Sigmoid colon (tissue), 7 donors: ENCODE measurements at places on chromosomes 6 and 20. TPM values are rescaled to one million over a fixed set of nuclear protein-coding genes. Genes with fewer than 3 reads are reported as not detected.

MICA gene
- 27.1 TPM for total RNA-seq

CYP21A2 gene
- 2.9 TPM for total RNA-seq

DNA sequence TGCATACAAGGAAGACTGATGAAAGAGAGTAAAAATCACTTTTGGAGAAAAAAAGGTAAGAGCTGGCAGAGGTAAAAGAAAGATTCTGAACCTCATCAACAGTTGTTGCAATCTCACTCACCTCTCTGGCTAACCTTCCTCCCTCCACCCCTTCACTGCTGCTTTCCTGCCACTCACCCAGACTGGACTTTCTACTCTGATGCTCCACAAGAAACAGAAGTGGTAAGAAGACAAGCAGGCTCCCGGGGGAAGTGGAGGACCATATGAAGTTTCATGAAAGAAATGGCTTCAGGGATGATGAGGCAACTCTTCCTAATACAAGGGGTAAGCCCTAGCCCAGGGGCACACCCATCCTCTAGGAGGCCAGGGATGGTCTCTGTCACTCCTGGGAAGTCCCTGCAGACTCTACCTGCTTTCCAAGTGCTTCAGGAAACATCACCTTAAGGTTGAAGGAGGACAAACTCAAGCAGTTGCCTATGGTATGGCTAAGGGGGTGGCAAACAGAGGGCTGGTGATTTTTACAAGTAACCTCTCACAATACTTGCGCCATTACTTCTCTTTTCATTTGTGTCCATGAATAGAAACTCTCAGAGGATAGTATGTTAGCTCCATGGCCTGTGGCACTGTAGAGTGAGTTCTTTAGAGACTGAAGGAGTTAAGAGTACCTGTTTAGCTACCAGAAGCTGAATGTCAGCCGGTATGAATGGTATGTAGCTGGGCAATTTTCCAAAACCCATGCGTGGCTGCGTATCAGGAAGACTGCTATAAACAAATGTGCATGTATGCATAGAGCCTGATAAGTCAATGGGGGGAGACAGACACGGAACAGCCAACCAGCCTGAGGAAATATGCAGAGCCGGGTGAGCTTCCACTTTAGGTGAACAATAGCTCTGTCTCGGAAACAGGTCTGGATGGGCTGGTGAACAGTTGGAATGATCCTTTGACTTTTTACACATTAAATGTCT is 112.0 kb downstream of the BACH2 start:
- DNase-seq: no peak

- no peak for DNase-seq
Measured at GRCh38 chr20:52399352-52399751, 207.8 kb upstream of the ZFP64 start.

- DNase-seq: no peak
Measured at GRCh38 chr20:14335052-14335451, 2.4 kb downstream of the FLRT3 start.

GRCh38 chr6:101266063-101266462 is 127.4 kb upstream of the GRIK2 start:
- DNase-seq: no peak

DNA sequence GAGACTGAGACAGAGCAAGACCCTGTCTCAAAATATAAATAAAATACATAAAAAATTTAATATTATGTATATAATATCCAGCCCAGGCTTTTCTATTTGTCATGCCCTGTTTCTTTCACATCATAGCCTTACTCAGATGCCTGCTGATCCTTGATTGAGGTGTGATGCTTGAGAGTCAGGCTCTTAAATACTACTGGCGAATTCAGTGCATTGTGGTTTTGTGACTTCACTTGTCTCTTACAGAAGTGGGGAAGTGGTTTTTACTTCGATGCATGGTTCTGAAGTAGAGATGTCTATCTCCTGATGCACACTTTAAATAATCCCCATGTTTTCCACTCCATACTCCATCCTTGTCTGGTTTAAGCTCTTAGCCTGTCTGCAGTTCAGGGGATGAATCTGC is 29.1 kb downstream of the ASXL1 start:
- DNase-seq: no peak
